Caco-2 (cell line): ENCODE measurements at places on chromosomes 4 and X. TPM values are rescaled to one million over a fixed set of nuclear protein-coding genes. Genes with fewer than 3 reads are reported as not detected.

Gene CYTL1
- total RNA-seq = not detected in 2 replicates

- DNase-seq = peak; percentile 10
Observed at GRCh38 chr4:168995537-168996295, 14.3 kb downstream of the CBR4 start.

DNA sequence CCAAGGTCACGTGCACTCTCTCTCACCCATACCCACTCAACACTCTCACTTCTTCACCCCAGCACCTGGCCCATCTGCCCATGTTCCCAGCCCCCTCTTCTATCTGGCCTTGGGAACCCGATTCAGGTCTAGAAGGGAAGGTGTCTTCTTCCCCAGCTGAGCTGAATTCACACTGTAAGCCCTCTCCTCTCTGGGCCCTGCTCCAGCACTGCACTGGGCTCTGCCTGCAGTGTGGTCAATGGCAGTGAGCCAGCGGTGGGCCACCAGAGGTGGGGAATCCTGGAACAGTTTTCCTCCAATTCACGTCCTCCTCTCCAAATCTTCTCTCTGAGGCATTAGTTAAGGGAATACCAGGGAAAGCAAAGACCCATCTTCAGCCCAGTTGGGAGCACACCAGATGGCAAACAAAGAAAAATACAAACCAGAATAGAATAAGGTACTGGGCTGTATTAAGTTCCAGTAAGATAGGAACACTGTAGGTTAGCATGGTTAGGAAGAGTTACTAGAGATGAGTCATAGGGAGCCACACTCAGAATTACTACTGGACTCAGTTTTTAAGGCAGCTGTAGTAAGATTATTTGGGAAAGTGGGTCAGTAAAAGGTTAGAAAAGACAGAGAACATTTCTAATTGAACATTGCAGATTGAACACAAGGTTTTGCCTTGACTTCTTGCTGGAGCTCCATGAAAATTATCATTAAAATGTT, 5.0 kb downstream of the AWAT2 start:
- no peak for DNase-seq

GRCh38 chrX:41475191-41475590, 28.0 kb downstream of the NYX start:
- no peak for DNase-seq

DNA sequence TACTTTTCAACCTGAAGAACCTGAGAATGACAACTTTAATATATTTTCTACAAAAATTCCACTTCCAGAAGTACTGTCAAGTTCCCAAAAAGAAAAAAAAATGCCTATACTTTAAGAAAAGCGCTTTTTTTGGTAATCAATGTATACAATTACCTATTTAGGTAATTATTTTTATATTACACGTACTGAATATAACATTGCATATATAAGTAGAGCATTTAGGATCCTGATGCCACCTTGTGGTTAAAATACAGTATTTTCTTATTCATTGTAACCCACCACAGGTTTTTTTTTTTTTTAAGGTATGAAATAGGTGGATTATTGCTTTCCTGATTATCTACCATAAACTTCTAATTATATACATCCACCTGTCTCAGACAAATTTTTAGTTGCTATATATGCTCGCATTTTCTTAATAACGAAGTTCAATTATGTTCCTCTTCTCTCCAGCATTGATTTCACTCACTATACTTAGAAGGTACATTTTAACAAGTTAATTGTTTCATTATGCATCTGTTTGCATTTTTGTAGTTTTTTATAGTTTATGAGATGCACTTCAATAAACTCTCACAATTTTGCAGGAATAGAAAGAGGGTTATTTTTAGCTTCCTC, 5.2 kb downstream of the MAP9 start:
- DNase-seq = no peak

GRCh38 chrX:18406531-18407266, 18.7 kb upstream of the CDKL5 start:
- DNase-seq = no peak

DNA sequence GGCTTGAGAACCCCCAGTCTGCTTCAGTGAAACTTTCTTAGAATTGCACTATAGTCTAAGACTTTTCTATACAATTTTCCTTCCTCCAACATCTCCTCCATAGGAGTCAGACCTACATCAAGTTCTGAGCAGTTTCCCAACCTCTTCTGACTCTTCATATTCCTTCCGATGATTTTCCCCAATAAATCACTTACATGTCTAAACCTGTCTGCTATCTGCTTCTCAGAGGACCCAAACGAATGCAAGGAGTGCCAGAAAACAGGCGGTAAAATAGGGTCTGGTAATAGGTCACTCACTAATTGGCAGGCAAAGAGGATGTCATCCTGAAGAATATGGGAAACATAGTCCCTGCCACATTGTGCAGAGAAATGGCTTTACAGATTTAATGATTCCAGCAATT, 153.9 kb downstream of the PCDH18 start:
- DNase-seq = no peak

Gene THAP9
- total RNA-seq = 6.8 and 7.9 TPM in 2 replicates

Gene RAB33A
- total RNA-seq = 0.35 TPM in 1 of 2 replicates, not detected in the other

Gene TRIM2
- total RNA-seq = 62.0 and 62.3 TPM in 2 replicates

Gene TREX2
- total RNA-seq = 0.60 and 0.61 TPM in 2 replicates

Gene SMIM10L2A
- total RNA-seq = 2.1 and 2.6 TPM in 2 replicates

GRCh38 chrX:111830571-111830970, 45.4 kb upstream of the TRPC5OS start:
- DNase-seq = no peak
